ENCODE measurements at places on chromosomes 6 and 20.

DNA sequence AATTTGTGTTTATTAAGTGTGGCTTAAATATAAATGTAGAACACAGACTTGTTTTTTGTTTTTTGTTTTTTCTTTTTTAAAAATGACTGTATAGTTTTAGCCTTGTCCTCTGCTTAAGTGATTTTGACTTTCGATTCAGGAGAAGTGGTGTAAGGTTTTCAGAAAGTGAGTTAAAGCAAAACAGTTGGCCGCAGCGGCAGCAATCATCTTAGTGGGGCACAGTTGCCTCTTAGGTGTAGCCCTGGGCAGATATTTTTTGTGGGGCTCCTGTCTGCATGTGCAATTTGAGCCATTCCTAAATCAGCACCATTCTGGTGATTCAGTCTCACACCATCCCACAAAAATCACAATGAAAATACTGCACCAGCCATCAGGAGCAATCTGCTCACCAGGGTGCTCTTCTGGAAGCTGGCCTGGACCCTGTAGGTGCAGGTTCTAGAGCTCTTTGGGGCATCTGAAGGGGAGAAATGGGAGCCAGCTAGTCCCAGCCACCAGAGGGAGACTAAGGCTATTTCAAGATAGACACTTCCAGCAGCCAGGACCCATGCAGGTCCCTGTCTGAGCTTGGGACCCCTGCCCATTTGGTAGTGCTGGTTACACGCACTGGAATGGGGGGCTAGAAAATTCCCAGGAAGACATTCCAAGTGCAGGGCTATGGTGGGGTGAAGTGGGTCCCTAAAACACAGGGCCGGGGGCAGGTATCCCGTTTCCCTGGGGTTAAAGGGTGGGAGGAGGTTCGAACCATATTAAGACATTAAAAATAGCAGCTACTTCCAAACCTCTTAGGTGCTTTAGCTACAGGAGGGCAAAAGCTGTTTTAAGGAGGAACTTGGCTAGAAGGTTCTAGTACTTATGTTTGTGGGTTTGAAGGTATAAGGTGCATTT lies 156.6 kb downstream of the NFATC2 start:
- DNase-seq, result no peak

- DNase-seq, result no peak
Observed at GRCh38 chr20:4681991-4682401, 39.7 kb upstream of the PRND start.

GRCh38 chr6:108947114-108947854 lies 99.1 kb downstream of the ARMC2 start:
- no peak for DNase-seq

DNA sequence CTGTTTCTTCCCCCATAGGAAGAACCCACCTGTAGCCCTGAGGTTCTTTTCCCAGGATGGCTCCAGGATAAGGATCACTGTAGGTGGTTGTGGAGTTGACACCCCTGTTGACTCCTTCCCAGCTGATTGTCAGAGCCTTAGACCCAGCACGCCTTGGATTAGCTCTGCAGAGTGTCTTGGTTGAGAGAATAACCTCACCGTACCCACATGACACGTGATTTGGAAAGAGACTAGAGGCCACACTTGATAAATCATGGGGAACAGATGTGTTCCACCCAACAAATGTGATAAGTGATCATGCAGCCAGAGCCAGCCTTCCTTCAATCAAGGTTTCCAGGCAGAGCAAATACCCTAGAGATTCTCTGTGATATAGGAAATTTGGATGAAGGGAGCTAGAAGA lies 12.2 kb downstream of the BTN3A1 start:
- DNase-seq, result no peak

- no peak for DNase-seq
Observed at GRCh38 chr6:89500611-89501010, 67.7 kb downstream of the ANKRD6 start.

DNA sequence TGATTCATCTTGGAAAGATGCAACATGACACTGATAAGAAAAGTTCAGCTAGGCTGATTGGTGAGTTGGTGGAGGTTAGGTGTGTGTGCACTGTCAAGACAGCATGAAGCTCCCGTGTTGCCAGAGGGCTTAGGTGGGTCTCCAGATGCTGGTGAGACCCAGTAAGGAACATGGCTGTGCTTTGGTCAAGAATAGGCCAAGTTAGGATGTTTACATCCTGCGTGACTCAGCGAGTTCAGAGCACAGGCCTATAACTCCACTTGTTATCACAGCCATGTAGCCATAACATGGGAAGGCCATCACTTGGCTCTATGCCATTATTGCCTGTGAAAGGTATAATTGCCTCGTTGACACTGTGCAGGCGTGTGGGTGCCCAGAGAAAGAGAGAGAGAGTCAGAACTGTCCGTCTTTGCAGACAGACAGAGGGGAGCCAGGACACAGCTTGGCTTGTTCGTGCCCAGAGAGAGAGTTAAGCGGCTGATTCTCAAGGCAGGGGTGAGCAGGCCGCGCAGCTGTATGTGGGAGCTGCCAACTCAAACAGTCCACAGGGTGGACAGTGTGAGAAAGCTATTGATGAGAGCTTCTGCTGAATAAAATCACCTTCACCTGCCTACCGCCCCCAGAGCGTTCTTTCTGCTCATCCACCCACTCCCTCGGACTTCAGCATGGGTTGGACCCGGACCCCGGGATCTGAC lies 43.5 kb downstream of the OR2B6 start:
- no peak for DNase-seq

DNA sequence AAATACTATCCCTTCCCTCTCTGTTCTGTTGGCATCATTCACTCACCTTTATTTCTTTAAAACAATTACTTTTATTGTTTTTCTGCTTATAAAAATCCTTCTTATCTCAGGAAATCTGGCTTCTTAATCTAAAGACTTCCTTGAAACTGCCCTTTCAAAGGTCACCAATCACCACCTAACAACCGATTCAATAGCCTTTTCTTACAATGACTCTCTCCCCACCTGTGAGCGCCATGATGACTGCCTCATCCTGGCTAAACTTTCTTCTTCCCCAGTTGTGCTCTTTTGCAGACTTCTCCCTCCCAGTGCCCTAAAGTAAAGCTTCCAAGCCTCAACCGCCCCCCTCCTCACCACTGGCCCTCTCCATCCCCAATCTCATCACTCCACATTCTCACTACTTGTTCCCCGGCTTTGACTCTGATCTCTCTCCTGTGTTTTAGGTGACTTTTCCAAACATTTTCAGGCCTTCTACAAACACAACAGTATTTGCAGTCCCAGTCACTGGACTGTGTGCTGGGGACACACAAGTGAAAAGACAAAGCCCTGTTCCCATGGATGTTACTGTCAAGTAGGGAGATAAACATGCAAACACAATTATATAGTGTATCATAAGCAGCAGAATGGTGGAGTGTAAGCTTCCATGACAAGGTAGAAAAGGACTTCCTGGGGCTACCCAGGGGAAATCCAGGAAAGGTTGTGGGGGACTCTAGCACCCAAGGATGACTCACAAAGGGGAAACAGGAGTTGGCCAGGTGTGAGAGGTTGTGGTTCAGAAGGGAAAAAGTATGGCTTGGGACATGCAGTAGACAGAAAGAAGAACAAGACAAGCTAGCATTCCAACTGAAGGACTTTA lies 12.8 kb downstream of the NHSL1 start:
- DNase-seq, result no peak

GRCh38 chr6:100155141-100155540 lies 161.1 kb upstream of the MCHR2 start:
- no peak for DNase-seq

GRCh38 chr6:24517659-24518543 lies 23.1 kb downstream of the ALDH5A1 start:
- DNase-seq, result no peak

DNA sequence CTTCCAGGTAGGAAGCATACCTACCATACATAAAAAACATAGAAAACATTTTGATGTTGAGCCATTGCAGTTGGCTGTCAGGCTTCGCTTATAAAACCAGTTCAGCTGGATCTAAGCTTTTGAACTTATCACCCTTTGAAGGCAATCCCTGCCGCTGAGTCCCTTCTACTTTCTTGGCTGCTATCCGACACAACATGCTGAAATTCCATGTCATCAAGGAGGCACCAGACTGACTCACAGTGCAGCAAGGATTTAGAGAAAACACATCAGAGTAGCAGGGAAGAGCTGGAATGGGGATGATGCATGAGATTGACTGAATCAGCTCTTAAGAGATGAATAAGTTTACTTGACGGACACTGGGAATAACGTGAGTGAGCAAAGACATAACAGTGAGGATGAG lies 135.0 kb upstream of the MAN1A1 start:
- DNase-seq, result no peak

DNA sequence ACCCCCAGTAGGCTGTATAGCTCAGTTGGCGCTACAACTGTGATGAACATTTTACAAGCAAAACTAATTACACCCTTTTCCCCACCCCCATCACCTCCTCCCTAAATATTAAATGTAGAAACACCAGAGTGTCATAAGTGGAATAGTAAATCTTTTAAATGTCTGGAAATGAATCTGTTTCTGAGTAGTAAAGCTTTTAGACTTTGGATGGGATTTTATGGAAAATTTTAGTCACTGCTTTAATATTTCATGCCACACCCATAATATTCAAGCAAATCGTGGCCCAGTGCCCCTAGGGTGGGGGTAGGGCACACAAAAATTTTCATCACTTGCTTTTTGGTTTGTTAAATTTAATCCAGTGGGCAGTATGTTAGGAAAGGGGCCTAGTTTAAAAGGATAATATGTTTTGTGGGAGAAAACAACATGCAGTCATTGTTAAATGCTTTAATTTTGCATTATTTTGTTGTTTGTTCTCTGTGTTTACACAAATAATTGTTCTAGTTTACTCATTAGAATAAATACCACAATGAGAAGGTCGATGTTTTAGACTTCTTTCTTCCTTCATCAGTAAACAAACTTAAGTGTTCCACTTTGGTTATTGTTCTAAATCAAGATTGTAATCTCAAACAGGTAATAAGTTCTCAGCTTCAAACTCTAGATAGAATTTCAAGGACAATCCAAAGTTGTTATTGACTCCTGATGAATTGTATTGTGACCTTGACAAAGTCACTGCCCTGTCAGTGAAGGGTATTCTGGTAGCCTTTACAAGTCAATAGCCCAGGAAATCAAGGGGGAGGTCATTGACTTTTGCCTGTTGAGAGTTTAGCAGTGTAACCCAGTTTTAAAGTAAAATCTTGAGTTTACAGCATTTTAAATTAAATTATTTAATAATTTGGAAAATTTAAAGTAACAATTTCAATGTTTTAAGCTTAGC lies 79.2 kb downstream of the CBFA2T2 start:
- DNase-seq, result no peak

DNA sequence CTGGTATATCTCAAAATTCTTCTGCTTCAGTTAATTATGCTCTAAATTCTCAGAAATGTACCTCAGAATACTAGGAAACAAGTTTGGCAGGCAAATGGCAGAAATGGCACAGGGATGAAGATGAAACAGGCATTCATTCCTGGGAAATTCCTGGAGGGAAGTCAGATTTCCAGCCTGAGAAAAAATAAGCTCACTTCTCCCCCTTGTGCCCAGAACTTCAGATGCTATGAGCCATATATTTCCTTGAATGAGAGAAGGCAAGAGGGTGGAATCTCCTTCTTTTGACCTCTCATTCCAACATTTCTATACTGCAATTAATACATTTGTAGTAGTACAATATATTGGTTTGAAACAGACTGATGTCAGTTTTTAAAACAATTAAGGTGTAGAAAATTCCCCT lies 22.8 kb downstream of the RGS17 start:
- no peak for DNase-seq

- DNase-seq, result no peak
Observed at GRCh38 chr6:27136978-27137814, 110.3 kb upstream of the PRSS16 start.

GRCh38 chr6:42771741-42772100 lies 10.1 kb upstream of the BICRAL start:
- no peak for DNase-seq

DNA sequence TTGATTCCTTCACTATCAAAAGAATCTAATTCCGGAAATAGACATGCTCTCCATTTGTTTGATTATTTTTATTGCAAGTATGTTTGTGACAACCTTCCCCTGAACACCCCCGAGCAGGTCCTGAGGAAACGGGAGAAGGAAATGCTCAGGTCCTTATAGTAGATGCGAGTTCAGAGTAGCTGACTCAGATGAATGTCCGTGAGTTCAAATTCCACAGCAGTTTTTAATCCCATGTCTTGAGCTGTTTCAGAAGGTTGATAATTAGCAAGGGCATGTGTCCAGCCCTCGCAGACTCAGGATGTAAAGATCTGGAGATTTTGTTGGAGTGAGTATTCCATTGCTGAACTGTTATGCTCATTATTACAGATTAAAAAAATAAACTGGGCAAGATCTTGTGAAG lies 169.3 kb downstream of the BCAS1 start:
- no peak for DNase-seq

GRCh38 chr20:12966468-12967085 lies 42.2 kb upstream of the SPTLC3 start:
- no peak for DNase-seq

- DNase-seq, result no peak
Observed at GRCh38 chr6:157145656-157146285, 177.5 kb downstream of the TMEM242 start.

- no peak for DNase-seq
Observed at GRCh38 chr6:120785459-120786086, 548.7 kb downstream of the TBC1D32 start.

DNA sequence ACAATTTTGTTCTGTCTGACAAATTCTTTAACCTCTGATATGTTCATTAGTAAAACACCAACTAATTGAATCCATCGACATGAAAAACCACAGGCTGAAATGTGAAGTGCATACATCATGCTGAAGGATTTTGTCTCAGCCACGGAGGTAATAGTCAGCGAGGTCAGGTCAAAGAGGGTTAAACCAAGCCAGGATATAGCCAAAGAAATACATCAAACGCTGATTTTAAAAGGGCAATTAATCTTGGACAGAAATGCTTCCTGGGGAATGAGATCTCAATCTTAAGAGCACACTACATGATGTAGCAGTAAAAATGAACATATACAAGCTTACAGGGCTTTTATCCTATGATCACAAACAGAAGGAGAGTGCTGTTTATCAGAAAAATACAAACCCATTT lies 106.7 kb downstream of the PRDM1 start:
- DNase-seq, result no peak

GRCh38 chr6:78363688-78364087 lies 503.7 kb upstream of the IRAK1BP1 start:
- no peak for DNase-seq

DNA sequence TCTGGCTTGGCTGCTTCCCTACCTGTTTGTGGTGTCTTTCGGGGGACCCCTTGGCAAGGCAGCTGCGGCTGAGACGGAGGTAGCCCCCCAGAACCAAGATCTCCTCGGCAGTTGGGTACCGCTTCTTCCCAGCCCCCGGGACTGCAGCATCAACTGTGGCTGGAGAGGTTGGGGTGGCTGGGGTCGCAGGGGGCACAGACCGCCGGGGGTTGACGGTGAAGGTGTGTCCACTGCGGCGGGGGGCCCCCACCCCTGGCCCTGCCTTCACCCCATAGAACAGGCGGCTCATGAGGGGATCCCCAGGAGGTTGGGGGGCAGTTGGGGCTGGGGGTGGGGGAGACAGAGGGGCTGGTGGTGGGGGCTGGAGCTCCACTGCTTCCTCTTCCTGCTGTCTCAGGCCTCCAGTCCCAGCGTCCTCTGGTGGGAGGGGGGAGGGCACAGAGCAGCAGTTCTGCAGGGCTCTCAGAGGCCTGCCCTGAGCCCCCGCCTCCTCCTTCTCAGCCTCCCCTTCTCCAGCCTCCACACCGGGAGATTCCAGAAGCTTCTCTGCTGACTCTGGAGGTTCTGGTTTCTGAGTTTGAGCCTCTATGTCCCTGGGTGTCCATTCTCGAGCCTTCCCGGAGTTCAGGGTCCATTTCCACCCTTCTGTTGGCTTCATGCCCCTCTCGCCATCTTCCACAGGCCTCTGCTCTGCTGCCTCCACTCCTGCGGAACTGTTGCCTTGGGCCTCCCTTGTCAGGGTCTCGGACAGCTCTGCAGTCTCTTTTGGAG lies 1.9 kb downstream of the PPP1R18 start:
- no peak for DNase-seq

Data from chondrocyte (in vitro differentiated cells).